ENCODE measurements at places on chromosomes 7 and 10.

DNA sequence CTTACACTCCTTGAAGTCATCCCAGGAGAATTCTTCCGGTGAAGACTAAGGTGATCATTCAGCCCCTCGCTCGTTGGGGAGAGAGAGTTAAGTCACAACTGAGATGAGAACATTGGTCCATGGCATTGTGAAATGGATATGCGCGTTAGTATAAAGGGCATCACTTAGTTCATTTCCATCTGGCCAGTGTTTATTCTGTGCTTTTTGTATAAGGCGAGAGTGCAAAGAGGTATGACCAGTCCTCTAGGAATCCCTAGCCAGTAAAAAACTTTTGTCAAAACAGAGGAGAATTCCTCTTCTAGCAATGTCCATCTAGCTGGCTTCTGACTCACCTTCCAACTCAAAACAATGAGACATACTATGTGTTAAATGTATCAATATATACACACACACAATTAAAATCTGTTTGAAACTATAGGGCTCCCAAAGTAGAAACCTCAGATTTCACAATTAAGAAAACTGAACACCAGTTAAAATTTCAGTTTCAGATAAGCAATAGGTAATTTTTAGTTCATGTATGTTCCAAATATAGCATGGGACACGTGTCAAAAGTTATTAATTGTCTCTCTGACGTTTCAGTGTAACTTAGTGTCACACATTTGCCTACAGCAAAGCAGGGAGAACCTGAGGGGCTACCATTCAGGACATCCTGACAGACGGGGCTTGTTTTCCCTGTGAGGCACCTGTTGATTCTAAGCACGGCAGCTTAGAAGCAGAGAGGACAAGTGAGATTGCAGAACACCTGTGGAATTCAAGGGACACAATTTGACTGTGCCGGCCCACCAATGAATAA is 158.9 kb downstream of the KLF6 start:
- DNase-seq: no peak

DNA sequence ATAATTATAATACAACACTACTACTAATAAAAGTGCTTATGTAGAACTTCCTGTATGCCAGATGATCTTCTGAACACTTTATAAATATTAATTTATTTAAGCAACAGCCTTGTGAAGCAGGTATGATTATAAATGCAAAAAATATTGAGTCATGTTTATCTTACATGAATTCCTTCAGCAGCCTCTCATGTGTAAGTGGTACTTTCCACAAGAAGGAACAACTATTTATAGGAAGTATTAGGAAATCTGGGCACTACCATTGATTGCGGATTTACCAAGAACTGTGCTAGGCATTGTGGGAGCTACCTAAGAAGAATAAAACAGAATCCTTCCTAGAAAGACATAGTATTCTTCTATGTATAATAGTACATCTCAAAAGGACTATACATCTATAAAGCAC is 10.7 kb upstream of the STEAP4 start:
- no peak for DNase-seq

DNA sequence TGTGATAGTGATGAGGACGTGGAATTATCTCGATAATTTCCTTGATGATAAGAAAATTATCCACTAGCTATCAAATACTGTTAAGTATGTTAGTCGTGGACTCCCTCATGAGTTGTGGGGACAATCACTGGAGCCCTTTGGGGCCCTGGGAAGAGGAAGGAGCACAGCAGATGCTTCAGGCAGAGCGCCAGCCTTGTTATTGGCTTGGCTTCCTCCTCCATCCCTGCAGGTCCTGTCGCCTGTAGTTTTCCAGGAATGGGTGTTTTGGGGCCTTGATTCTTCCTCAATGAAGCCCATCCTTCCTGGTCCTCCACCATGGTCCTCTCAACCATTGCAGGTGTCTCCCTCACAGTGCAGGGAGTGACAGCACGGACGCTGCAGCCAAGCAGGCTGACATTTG is 32.5 kb upstream of the ZNF32 start:
- no peak for DNase-seq

- DNase-seq: no peak
These were observed 611.1 kb upstream of the COBL start for GRCh38 chr7:51927738-51928137.

DNA sequence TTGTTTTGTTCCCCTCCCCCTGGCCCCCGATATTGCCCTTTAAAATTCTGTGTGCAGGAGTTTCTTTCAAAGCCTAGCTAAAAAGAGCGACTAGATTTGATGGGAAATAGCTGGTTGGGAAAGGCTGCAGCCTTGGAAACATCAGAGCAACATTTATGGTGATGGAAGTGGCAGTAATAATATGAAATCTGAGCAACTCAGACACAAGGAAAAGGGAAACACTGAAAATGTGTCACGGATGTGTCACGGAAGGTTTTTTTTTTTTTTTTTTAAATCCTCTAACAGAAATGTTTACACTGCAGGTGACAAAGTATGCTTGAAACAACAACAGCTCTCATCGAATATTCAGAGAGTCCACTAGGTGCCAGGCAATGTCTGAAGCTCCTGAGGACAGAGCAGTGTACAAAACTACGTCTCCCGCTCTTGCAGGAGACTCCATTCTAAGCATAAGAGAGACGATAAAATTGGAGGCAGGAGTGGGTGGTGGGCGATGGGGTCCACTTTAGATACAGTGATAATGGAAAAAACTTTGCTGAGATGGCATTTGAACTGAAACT is 143.0 kb downstream of the RSU1 start:
- no peak for DNase-seq

- no peak for DNase-seq
These were observed 155.0 kb upstream of the LYZL2 start for GRCh38 chr10:30784524-30784896.

GRCh38 chr7:29362380-29362779 is 167.8 kb downstream of the CHN2 start:
- DNase-seq: no peak

- no peak for DNase-seq
These were observed 80.3 kb downstream of the AMPH start for GRCh38 chr7:38550836-38551235.

DNA sequence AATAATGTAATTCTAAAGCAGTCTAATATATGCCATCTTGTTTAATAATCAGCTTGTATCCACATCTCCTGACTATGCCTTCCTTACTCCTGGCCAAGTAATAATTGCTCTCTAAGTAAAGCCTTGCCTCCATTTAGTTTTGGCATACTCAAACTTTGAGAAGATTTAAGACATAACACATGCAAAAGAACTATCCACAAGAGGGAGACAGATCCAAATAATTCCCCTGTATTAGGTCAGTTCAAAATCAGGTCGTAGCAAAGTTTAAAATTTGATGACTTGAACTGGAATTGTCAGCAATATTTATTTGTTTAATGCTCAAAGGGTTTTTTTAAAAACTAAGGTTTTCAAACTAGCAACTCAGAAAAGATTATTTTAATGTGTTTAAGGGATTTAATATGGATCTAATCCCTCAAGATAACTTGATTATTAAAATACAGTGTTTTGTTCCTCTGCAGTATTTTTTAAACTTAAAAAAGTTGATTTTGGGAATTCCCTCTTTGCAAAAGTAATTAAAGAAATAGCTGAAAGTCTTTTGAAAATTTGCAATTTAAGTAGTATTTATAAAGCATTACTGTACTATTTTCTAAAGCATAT is 95.3 kb downstream of the HDAC9 start:
- no peak for DNase-seq

- no peak for DNase-seq
These were observed 134.2 kb downstream of the JMJD1C start for GRCh38 chr10:63331586-63331985.

GRCh38 chr10:17980846-17981565 is 29.3 kb downstream of the SLC39A12 start:
- DNase-seq: no peak

- no peak for DNase-seq
These were observed 36.6 kb upstream of the SRGN start for GRCh38 chr10:69051303-69051702.

DNA sequence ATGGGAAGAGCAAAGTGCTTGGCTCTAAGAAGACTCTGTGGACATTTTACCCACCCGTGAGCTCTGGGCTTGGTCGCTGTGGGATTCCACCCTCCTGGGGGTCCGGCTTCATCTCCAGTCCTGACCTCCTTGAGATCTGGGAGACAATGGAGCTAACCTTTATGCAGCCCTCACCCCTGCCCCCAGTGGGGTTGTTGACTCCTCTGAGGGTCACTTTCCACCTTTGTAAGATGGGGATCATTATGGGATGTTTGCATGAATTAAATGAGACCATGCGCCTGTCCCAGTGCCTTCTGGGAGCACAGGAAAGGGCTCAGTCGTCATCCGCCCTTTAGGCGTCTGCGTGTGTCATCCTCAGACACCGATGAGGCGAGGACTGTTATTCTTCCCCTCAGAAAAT is 237.2 kb downstream of the SKAP2 start:
- DNase-seq: no peak

DNA sequence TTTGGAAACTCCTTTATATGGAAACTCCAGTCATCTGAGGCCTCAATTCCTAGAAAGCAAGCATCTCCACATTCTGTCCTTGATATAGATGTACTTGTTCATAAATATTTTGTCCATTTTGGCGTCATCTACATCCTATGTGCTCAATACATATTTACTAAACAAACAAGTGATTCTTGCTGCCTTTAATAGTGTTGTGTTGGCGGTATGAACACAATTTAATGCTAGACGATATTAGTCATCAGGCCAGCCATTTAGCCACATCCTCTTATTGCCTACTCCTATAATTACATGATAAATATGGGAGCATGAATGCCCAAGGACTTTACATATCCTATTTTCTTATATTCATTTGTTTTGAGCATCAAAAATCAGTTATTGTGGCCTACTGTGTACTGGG is 18.5 kb upstream of the IFRD1 start:
- DNase-seq: no peak

DNA sequence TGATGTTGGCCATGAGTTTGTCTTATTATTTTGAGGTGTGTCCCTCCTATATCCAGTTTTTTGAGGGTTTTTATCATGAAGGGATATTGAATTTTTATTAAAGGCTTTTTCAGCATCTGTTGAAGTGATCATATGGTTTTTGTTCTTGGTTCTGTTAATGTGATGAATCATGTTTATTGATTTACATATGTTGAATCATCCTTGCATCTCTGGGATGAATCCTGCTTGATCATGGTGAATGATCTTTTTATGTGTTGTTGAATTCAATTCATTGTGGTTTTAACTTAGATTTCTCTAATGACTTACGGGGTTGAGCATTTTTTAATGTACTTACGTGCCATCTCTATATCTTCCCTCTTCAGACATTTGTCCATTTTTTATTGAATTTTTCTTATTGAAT is 22.9 kb downstream of the DLD start:
- DNase-seq: no peak

Data from activated CD4-positive, CD25-positive, alpha-beta regulatory T cell treated with anti-CD3 and anti-CD28 coated beads, Interleukin-2, amount 50 U/mL, for 72 hours (primary cell).